Astrocyte (in vitro differentiated cells and primary cell): ENCODE measurements at places on chromosomes 5 and 9. TPM values are rescaled to one million over a fixed set of nuclear protein-coding genes. Genes with fewer than 3 reads are reported as not detected.

DNA sequence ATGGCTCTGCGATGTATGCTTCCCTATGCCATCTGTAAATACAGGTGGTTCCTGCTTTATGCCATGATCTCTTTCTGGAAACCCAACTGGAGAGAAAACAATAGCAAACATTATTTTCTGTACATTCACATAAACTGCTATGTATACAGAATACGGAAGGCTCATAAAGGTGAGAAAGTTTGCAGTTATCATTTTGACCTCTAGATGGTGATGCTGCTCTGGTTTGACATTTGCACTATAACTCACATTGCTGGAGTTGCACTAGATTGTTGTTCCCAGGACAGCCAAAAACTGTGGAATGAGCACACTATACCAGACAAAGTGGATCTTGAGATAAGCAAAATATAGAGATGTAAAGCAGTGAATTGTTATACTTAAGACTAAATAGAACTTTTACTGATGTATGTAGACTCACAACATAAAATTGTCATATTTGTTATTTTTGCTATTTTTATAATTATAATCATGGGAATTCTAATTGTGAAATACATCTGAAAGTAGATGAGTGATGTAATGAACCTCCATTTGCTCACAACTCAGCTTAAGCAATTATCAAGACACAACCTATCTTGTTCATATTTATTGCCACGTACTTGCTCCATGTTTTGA is 246.5 kb downstream of the PTPRD start:
- no peak overlapping the region for H3K4me3 ChIP-seq
- no peaks in the 10 kb centered on the region for H3K27me3 ChIP-seq

CER1 gene
- total RNA-seq: 2.2 and 2.8 TPM in 2 replicates

DNA sequence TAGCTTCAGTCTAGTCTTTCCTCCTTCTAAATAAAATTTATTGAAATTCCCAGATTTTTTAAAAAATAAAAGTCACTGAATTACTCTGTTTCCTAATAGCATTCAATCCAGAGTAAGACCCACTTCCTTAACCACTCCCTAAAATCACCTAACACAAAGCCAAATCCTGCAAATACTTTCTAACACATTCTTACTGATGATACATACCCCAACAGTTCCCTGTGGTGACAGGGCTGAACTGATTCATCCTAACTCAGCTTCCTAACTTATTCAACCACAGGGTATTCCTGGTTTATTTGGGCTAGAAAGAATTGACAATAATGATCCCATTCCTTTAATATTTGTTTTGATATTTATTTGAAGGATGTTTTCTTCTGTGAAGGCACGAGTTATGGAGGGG is 40.7 kb upstream of the ZNF300 start:
- H3K36me3 ChIP-seq: peaks cover 7% of the 10 kb centered on the region
- DNase-seq: peak; percentile 63
- H3K27ac ChIP-seq: peak overlapping the region; percentile 76
- H3K4me1 ChIP-seq: no peaks in the 10 kb centered on the region
- peak overlapping the region; percentile 77 for H3K4me3 ChIP-seq
- no peaks in the 10 kb centered on the region for H3K27me3 ChIP-seq

GRCh38 chr5:133396187-133396741 is 216.1 kb downstream of the FSTL4 start:
- no peaks in the 10 kb centered on the region for H3K36me3 ChIP-seq
- no peak overlapping the region for H3K4me3 ChIP-seq
- no peaks in the 10 kb centered on the region for H3K4me1 ChIP-seq
- DNase-seq: no peak

- no peaks in the 10 kb centered on the region for H3K36me3 ChIP-seq
- H3K4me1 ChIP-seq: peaks cover 30% of the 10 kb centered on the region
- no peak overlapping the region for H3K4me3 ChIP-seq
- H3K27me3 ChIP-seq: no peaks in the 10 kb centered on the region
- DNase-seq: peak; percentile 80
- no peak overlapping the region for H3K27ac ChIP-seq
These were observed 295.9 kb upstream of the ZNF608 start for GRCh38 chr5:125042261-125042890.
